ENCODE measurements at places on chromosomes 12 and 14.

DNA sequence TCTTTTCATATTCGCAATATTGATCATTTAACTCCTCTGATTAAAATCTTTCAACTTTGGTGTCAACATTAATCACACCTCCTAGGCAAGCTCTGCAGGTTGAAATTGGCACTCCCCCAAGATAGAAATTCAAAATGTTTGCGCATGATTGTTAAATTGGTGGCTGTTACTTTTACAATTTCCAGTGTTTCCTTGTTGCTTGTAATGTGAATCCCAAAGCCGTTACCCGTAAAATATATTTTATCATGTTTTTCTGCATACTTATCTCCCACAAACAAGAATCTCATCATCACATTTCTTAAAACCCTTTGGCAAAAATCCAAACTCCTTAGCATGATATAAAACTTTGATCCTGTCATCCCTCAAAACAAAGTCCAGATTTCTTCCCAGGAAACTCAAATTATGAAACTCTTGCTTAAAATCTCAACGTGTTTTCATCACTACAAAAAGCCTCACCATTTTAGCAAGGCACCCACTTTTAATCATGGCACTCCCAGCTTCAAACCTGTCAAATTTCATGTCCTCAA is 14.7 kb downstream of the RTL1 start:
- no peak for DNase-seq

DNA sequence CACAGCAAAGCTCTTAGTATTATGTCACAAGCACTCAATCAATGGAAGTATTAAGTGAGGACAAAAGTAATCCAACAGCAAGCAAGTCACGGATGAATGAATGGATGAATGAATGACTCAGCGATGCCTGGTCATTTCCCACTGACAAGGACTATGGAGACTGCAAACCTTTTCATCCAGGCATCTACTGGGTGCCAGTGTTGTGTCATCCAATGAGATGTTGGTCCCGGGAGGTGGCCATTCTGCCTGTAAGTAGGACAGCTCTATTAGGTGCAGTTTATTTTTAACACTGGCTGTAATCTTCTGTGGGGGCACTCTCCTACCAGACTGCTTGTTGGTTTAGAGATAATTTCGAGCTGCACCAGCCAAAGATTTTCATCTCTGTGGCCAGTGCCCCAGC is 39.4 kb downstream of the STAB2 start:
- no peak for DNase-seq

GRCh38 chr14:23421594-23421993 is 13.5 kb upstream of the MYH6 start:
- DNase-seq: no peak

- no peak for DNase-seq
These were observed 59.1 kb downstream of the TMTC2 start for GRCh38 chr12:82745807-82746206.

- DNase-seq: no peak
These were observed 16.7 kb upstream of the POP5 start for GRCh38 chr12:120597861-120598260.

DNA sequence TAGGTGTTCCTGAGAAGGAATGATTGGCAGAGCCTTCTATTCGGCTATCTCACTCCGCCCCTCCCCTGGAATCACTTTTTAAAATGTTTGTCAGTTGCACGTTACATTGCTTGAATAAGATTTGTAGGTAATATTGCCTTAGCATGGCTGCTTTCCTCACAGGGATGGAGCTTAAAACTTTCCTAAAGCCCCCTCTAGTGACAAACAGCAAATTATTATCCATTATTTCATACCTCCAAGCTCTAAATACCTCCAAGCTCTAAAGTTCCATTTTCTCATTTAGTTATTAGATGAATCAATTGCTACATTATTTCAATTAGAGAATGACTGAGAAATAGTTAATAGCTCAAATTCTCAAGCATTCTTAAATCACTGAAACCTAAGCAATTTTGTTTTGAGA is 5.1 kb upstream of the SPATA7 start:
- DNase-seq: no peak

- DNase-seq: no peak
These were observed 105.2 kb downstream of the DNAI7 start for GRCh38 chr12:25089738-25090137.

DNA sequence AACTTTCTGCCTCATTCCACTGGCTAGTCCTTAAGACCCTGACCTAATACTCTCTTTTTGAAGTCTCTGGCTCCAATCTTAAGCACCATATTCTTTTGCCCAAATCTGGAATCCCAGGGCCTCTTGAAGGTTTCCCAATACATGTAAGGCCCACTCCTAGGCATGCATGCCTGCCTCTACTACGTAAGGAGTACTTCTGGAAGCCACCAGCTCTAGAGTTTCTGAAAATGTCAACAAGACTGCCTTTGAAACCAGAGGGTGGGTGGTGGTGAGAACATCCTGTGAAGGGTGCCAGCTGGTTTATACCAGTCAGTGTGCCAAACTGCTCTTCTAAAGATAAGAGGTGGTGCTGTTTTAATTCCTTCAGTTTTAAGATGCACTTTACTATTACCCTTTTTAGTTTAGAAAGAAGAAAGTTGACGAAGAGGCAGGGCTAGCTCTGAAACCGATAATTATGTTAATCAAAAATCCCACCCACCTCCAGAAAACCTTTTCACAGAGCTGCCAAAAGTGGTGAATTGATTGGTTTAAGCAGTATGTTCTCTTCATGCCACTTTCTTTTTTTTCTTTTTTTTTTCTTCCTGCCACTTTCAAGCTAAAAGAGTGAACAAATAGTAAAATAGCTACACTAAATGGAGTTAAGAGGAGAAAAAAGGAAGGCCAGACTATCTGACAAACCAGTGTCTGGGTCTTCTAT is 8.7 kb upstream of the WDR89 start:
- no peak for DNase-seq

DNA sequence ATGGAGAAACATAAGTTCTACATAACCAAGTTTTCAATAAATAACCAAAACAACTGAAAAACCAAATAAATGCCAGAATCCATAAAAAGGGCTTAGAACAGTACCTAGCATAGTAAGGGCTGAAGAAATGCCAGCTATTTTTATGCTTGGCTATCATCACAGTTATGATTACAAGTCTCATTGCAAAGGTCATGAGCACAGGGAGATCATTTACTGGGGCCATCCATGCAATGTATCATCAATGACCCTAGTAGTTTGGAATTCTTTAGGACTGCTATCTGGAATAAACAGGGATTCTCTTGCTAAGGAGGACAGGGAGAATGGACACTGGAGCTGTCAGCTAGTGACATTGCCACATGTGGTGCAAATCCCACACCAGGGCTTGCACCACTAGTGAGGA is 92.5 kb upstream of the NAP1L1 start:
- no peak for DNase-seq

DNA sequence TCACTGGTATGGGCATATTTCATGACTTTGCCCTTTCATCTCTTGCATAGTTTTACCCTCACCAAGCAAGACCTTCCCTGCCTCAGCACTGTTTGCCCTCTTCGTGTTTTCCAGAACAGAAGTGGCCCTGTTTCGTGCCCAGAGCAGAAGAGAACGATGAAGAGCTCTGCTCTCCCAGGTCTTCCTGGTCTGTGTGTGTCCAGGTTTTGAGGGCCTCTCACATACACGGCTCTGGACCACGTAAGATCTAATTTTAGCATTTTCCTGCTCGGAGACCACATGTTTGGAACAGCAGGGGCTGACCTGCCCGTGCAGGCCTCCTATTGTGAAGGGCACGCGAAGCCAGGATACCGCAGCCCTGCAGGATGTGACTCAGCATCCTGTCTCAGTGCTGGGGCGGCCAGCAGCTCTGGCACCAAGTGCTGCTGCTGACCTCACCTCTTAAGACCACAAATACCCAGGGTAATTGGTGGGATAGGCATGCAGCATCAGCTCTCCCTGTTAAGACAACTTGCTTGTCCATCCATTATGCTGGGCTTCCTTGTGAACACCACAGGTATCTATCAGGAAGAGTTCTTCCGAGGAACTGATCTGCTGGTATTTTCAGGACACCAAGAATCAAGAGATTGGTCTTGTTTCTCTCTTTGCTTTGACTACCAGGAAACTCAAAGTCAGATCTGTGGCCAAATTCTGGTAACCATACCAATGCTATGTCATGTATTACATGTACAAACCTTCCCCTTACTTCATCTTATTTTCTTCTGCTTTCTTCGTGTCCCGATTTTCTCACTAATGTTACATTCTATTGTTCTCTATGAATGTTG is 19.0 kb downstream of the SSH1 start:
- no peak for DNase-seq

DNA sequence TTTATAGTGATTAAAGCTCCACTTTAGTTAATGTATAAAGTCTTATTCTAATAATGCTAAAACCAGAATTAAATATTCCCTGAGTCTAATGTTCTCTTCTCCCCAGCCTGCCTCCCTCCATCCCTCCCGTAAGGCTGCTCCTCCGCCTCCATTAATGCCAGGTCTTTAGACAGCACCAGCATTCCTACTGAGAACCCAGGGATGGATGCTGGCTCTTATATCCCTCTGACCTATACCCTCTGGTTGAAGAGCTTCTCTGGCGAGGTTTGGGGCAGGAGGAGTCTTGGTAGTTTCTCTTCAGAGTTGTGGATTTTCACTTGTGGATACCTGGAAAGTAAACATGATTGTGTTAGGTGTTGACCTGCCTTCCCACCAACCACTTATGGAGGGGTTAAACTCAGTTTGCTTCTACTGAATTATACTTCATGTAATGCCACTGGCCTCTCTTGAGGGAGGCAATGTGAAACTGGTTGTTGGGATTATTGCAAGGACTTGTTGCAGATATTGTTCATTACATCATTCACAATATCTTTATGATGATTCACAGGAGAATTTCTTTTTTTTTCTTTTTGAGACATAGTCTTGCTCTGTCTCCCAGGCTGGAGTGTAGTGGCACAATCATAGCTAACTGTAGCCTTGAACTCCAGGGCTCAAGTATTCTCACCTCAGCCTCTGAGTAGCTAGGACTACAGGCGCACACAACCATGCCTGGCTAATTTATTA is 11.1 kb upstream of the SMAGP start:
- DNase-seq: no peak

DNA sequence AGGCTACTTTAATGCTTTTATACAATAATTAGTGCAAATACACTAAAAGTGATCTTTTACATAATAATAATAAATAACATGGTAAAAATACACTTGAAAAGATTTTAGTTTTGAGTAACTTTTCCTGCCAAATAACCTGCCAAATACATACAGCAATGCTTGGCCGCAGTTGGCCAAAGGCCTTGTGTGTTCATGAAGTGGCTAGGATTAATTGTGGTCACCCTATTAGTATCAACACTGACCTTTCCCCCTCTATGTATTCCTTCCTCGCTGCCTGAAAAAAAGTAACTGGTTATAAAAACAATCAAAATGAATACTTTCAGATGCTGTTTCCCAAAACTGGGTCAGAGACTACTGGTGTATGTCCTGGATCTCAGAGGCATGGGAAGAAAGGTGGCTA is 34.3 kb downstream of the KICS2 start:
- DNase-seq: no peak

DNA sequence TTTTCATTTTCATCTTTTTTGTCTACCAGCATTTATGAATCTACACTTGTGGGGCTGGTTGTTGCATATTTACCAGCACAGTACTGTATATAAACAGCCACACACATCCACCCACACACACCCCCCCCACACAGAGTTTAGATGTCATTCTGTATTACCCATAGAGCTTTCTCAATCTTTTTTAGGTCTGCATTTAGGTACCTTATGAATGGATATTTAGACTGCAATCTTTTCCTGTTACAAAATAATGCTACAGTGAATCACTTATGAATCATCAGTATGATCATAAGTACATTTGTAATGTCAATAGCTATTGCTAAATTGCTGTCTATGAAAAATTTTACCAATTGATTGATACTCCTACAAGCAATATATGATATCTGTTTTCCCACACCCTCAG is 67.3 kb upstream of the STK38L start:
- no peak for DNase-seq

- no peak for DNase-seq
These were observed at the start of gene CLECL1 for GRCh38 chr12:9732921-9733461. CLECL1 (minus strand) TSS chr12:9733097.

DNA sequence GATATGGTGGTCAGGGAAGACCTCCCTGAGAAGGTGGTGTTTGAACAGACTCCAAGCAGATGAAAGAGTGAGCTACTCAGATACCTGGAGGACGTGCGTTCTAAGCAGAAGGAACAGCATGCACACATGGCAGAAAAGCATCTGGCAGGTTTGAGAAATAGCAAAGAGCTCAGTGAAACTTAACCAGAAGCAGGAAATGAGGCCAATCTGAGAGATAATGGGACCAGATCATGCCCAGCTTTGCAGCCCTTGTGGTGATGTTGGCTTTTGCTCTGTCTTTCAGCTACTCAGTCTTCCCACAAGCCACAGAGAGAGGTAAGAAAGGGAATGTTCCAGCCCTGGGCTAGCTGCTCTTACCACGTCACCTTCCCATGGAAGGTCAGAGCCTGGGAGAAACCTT is 176.3 kb upstream of the GSC start:
- DNase-seq: no peak

DNA sequence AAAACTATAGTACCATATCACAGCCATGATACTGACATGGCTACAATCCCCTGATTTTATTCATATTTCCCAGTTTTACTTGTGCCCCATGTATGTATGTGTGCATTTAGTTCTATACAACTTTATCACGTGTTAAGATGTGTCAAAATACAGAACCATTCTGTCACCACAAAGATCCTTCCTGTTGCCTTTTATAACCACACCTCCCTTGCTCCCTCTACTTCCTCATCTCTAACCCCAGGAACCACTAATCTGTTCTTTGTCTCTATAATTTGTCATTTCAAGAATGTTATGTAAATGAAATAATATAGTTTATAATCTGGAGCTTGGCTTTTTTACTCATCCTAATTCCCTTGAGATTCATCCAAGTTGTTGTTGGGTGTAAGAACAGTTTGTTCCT is 358.4 kb downstream of the DPF3 start:
- no peak for DNase-seq

DNA sequence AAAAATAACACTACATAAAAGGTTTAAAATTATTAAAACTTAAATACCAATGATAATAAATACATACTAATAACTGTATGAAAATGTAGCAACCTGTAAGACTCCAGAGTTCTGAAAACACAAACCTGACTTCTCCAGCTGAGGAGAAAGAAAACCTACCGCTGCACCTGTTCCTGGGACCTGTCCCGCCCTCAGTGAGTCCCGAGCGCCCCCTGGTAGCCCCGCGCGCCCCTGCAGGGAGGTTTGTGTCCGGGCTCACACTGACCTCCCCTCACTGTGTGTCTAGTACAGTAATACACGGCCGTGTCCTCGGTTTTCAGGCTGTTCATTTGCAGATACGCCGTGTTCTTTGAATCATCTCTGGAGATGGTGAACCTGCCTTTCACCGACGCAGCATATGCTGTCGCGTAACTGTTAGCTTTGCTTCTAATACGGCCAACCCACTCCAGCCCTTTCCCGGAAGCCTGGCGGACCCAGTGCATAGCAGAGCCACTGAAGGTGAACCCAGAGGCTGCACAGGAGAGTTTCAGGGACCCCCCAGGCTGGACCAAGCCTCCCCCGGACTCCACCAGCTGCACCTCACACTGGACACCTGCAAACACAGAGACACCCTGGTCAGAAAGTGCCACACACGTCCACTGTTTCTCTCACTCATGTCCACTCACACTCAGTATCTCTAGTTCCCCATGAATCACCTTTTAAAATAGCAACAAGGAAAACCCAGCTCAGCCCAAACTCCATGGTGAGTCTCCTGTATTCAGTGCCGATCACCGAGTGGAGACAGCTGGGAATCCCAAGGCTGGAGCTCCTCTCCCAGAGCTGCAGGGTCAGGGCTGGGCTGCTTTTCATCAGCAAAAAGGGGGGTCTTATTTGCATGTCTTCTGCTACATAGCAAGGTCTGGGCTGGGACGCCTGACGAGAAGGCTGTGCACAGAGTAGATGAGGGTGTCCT is 1276.3 kb downstream of the TMEM121 start:
- no peak for DNase-seq
